Fibroblast of the conjunctiva (primary cell): ENCODE measurements at places on chromosomes 16 and 17.

DNA sequence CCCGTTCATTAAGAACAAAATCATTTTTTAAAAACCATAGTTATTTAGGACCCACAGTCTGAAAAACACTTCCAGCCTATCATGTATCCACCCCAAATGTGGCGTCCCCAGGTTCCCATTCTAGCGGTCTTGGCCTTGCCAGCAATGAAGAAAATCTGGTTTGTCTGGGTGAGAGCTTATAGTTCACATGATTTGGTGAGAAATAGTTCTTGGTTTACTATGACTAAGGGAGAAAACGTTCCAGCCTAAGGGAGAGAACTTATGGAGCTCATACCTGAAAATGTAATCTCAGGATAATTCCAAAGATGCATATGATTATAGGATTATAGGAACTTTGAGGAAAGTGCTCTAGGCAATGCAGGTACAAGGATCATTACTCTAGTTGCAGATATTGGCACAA, 4.8 kb downstream of the MARVELD3 start:
- DNase-seq = no peak

DNA sequence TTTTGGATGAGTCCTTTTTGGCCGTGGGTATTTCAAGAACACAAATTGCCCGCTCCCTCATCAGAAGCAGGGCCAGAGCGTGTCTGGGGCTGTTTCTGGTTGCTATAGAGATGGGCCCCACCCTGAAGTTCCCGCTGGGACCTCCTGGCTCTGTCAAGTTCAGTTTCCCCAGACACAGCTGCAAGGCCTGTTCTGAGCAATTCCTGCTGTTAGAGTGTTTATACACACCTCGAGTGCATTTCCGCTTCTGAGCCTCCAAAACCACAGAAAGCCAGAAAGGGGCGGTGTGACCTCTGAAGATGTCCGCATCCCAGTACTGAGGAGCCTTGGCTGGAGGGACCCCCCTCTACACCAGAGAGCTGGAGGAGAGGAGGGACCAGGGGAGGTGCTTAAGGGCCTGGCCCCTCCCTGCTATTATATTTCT, 9.3 kb upstream of the WBP2 start:
- peak; percentile 62 for DNase-seq

GRCh38 chr17:74151551-74152315, 51.7 kb upstream of the RPL38 start:
- no peak for DNase-seq

DNA sequence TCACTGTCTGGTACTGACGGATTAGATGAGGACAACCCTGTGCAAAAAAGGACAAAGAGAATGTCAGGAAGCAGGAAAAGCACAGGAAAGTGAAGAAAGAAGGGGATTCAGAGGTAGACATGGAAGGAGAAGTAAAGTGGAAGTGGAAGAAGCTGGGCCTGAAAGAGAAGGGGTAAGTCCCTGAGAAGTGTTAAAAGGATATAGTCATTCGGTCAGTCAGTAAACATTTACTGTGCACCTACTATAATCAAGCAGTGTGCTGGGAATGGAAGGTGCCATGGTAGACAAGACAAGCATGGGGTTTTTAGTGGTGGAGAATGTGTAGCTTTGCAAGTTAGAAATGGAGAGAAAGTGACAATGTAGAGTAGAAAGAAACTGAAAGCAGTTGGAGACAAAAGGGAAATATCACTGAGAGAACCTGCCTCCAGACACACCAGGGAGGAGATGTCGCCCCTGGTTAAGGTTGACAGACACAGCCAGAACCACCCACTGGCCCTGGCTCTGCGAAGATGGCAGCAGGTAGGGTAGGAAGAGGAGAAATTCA, 4.4 kb upstream of the SP2 start:
- no peak for DNase-seq

DNA sequence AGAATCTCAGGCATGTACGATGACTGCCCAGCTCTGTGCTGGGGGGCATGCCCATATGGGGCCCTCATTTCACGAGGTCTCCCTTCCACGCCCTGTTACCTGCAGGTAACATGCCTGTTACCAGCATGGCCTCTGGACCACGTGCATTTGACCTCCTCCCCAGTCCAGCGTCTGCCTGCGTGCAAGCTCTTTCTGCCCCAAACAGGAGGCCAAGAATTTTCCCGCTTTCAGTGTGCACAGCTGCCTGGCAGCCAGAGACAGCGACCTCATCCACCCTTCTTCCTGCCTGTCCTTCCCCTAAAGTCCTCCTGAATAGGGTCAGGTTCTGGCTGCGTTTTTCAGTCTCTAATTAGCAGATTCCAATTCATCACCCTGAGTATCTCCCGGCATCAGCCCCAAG, 306.5 kb upstream of the ZFHX3 start:
- DNase-seq = no peak

DNA sequence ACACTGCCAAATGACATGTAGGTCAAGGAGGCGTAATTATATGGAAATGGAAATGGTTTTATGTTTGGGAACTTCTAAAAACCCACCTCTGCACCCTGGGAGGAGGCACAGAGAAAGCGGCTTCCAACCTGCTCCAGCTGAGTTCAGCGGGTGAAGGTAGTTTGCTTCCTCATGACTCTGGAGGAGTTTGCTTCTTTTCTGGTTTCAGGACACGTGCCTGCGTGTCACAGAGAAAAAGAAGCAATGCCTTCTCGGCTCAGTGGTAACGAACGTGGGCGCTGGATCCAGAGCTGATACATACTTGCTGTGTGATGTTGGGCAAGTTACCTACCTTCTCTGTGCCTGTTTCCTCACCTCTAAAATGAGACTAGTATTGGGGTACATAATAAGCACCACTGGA, 22.1 kb downstream of the GPR139 start:
- DNase-seq = no peak

DNA sequence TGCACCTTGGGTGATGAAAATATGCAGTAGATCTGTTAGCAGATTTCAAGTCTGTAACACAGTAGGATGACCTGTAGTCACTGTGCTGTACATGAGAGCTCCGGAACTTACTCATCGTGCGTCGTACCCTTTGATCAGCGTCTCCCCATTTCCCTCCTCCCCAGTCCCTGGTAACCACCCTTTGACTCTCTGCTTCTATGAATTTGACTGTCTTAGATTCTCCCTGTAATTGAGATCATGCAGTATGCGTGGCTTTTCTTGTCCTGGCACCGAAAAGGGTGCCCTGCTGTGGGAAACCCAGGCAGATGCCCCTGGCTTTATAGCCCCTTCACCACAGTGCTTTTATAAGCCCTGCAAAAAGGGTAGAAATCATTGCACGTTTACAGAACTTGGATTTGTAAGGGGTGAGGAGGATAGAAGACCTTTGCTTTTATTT, 20.5 kb downstream of the CLEC16A start:
- no peak for DNase-seq

DNA sequence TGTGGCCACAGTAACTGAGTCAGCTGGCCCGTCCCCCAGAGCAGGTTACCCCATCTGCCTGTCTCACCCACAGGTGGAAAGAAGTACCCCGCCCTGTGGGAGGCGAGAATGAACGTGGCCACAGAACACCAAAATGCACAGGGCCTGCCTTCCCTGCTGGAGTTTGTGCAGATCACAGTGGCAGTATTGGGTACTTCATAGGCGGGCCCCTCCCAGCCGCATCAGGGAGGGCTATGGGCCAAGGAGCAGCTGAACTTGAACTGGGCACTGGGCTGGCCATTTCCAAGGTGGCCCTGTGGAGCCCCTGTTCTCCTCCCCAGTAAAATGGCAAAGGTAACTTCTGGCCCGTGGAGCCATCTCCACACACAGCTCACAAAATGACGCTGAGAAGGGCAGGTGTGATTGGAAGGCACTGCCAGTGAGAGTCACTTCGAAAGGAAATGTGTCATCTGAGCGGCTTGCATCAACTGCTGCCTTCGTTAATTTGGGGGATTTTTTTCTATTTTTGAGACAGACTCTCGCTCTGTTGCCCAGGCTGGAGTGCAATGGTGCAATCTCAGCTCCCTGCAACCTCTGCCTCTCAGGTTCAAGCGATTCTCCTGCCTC, 162.9 kb downstream of the ENGASE start:
- no peak for DNase-seq

DNA sequence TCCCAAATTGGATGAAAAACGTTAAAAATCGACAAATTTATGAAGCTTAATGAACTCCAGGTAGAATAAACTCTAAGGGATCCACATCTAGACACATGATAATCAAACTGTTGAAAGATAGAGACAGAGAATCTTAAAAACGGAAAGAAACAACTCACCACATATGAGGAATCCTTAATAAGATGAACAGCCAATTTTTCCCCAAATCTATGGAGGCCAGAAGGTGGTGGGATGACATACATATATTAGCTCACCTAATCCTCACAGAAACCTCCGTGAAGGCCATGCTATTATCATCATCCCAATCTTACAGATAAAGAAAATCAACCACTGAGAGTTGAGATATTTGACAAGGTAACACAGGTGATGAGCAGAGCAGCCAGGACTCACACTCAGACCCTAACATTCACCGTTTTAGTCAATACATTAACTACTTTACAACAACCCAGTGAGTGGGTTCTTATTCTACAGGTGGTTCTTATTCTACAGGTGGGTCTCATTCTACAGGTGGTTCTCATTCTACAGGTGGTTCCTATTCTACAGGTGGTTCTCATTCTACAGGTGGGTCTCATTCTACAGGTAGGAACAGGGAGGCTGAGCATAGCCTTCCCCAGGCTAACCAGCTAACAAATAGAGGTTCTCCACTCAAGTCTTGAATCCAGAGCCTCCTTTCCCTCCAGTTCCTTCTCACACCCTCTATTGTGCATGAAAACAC, 4.8 kb downstream of the CACNG1 start:
- DNase-seq = no peak

DNA sequence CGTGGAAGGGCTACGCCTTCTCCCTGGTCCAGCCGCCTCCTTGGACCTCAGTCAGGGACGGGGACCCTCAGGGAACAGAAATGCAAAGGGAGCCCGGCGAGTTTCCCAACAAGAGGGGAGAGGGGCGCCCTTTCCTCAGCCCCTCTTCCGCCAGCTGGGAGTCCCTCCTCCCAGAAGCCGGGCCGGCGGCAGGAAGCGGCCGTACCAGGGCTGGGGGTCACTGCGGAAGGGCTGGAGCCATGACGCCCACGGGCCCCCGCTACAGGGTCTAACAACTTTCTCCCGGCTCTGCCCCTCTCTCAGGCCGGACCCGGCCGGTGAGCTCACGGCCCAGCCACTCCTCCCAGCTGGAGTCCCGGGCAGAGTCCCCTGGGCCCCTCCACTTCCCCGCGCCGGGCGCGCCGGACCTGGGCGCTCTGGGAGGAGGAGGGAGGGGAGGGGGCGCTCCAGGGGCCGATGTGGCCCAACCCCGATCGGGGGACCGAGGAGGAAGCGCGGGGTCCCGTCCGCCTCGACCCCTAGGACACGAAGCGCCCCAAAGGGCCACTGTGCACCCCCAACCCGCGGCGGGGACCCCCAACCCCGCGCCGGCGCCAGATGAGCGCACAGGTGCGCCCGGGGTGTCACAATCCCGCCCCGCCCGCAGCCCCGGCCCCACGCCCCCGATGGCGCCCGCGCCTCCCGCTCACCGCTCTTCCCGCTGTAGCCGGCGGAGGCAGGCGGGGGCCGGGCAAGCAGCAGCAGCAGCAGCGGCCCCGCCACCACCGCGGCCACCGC, 578 bp downstream of the PGAP6 start:
- DNase-seq = no peak

DNA sequence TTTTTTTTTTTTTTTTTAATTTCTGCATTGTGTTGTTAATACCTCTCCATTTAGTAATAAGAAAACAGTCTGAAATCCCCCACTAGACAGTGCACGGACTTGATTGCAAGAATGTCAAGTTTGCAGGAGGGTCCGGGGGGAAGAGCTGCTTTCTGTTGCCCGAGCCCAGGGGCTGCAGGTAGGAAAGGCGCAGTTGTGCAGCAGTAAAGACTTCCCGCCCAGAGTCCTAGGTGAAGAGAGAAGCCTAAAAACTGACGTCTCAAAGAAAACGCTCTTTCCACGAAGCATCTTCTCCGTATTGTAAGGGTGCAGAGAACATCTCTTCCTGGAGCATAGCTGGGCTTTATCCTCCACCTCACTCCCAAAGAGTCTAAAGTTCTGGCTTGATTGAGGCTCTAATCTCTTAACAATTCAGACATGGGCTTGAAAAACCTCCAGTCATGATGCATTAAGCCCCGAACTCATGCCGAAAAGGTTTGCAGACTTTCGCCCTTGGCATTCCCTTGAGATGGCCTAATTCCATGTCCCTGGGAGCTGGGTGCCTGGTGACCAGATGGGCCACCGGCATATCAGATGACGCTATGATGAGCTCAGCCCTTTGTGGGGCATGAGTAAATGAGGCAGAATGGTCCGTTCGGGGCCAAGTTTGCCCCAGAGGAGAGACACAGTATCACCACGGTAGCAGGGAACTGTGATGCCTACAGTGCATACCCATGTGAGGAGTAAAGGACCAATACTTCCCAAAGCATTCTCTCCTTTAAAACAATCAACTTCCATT, 436.2 kb upstream of the ZFHX3 start:
- no peak for DNase-seq

DNA sequence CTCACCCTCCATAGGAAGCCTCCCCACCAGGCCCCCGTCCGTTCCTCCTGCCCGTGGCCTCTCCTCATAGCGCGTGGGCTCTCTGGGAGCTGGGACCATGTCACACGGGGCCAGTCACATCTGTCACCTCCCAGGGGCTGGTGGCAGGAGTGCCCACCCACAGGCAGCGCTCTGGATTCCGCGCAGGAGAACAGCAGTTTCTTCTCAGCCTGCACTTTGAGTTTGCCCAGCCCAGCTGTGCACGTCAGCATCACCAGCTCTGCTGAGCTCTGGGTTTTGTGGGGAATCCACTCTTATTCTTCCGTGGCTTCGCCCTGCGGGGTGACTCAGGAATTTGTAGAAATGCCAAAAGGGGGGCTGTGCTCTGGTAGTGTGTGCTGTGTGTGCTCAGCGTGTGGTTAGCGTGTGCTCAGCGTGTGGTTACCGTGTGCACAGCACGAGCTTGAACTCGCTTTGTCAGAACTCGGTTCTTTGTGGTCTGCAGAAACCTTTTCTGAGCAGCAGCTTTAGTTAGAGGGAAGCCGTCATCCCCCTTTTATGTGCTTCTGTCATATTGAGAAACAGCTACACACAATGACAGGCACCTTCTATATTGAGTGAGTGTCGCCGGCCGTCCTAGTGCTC, 3.2 kb downstream of the ACSF3 start:
- no peak for DNase-seq

DNA sequence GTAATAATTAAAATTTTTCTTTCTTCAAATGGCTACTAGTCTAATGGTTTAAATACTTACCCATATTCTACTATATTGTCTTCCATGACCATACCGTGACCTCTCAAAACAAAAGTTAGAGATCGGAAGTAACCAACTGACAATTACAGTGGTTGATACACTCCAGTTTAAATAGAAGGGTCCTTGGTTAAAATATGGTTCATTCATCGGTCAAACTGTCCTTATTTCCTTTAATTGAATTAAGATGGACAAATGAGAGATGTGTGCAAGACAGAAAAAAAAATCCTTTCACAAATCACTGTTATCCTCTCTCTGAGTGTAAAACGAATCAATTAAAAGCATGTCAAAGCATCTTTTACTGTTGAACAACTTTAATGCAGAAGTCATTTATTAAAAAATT, 214.3 kb upstream of the TBX2 start:
- no peak for DNase-seq

DNA sequence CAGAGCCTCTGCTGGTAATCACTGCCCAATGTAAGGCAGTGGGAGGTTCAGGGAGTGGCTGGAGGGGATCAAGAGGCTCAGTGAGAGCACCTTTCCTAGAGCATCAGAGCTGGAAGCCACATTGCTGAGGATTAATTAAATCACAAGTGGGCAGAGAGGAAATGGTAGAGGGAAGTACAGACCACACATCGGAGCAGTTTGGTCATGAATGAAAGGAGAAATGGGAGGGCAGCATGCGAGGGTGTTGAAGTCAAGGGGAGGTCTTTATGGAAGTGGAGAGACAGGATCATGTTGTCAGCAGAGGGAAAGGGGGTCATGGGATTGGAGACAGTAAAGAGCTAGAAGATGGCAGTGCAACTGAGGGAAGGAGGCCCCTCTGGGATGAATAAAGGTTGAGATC, 2.3 kb downstream of the CCL17 start:
- no peak for DNase-seq
